ENCODE measurements at places on chromosomes 7 and 10.

- no peak for DNase-seq
These were observed 2.2 kb downstream of the CDC123 start for GRCh38 chr10:12198156-12198555.

DNA sequence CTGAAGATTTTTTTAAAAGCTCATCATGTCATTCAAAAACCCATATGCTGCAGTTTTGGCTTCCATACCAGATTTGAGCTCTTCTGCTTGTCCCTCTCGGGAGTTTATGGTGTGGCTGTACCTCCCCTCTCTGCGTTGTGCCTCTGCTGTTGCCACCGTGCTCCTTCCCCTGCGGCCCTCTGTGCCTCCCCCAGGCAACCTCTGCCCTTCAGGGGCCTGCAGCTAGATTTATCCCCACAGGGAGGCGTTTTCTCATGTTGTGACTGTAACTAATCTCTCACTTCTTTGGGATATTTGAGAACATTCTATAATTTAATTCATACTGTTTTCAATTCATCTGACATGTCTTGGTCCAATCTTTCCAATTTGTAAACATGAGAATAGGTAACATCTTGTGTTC is 52.7 kb downstream of the TASOR2 start:
- DNase-seq, result no peak

- no peak for DNase-seq
These were observed 137.9 kb downstream of the ANLN start for GRCh38 chr7:36527549-36527913.

- peak; percentile 40 for DNase-seq
These were observed 128.4 kb upstream of the BTBD16 start for GRCh38 chr10:122142641-122143237.

GRCh38 chr7:80548840-80549530 is 37.1 kb upstream of the GNAT3 start:
- no peak for DNase-seq

- DNase-seq, result no peak
These were observed 1.2 kb downstream of the TRDMT1 start for GRCh38 chr10:17200001-17200911.

GRCh38 chr7:15433151-15433550 is 128.7 kb downstream of the AGMO start:
- no peak for DNase-seq

DNA sequence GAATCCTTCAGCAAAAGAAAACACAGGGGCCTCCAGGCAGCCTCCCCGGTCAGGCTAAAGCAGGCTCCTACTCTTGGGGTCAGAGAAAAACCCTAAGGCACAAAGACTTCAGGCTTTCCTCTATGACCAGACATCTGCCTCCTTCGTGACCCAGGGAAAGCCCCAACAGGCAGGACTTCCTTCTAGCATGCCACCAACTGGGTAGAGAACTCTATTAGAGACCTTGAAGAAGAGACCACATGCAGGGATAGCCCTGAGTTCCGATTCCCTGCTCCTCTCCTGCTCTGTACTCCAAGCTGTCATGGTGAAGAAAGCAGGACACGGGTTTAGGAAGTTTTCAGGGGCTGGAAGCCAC is 1.3 kb downstream of the TRPV6 start:
- no peak for DNase-seq

GRCh38 chr7:142440906-142441411 is 183.1 kb upstream of the PRSS58 start:
- no peak for DNase-seq

DNA sequence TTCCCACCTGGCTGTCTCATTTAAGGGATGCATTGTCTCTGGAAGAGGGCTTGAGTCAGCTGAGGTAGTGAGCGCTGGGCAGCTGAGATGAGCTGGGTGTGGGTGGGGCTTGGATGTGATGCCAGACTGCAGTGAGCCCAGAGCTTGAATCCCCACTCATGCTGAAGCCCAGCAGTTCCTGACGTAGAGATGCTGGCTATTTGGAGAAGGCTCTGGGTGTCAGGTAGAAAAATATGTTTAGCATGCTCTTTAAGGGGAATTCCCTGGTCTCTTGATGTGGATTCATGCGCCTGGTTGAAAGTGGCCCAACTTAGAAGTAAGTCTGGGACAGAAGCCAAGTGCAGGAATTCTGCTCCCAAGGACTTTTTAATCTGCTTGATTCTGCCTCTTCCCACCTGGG is 241.5 kb upstream of the IGFBP3 start:
- DNase-seq, result no peak

DNA sequence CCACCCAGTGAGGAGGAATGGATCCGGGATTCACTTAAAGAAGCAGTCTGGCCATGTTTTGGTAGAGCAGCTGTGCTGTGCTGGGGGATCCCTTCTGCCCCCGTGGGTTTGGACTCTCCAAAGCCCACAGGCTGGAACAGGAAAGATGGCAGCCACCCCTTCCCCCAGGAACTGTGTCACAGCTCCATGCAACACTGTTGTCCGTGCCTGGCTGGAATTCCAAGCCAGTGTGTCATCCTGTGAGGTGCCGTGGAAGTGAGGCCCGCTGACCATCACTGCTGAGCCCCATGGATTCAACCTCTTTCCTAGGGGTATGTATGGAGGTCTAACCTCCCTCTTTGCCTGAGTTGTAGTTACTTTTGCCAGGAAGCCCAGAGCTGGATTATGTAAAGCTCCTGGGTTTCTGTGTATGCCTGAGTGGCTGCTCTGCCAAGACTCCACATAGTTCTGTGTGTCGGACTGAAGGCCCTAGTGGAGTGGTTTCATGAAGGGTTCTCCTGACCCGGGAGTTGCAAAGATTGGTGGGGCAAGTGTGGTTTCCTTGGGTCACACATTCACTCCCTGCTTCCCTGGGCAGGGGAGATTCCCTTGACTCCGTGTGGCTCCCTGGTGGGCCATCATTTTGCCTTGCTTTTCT is 35.1 kb upstream of the PCGF5 start:
- no peak for DNase-seq

- DNase-seq, result no peak
These were observed 26.6 kb downstream of the REEP3 start for GRCh38 chr10:63547628-63548360.

GRCh38 chr10:127849921-127850320 is 42.8 kb downstream of the CLRN3 start:
- DNase-seq, result no peak

DNA sequence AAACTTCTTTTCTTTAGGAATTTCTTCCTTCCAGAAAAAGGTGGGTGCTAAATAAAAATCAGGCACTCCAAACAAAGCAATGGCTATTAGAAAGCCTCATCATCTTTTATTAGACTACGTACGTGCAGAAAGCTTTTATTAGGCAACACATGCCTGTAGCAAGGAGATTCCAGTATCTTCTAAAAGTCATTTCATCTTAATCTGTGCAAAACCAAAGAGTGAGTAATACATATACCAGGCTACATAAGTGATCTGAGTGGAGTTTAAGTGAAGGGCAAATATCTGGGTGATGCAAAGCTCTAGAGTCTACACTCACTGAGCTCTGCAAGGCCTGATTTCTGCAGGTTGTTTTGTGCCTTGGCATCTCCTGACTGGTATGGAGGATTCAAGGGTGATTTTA is 231.7 kb downstream of the ELMO1 start:
- DNase-seq, result no peak

GRCh38 chr10:4475827-4476490 is 350.0 kb upstream of the AKR1E2 start:
- DNase-seq, result no peak

- peak; percentile 58 for DNase-seq
These were observed at the start of gene GIMAP1 for GRCh38 chr7:150716368-150716767. Gene GIMAP1, plus strand, starts transcription at chr7:150716613. Its CDS starts 2,435 bp downstream, at chr7:150719048.

- no peak for DNase-seq
These were observed 11.5 kb upstream of the SP8 start for GRCh38 chr7:20798081-20798693.

DNA sequence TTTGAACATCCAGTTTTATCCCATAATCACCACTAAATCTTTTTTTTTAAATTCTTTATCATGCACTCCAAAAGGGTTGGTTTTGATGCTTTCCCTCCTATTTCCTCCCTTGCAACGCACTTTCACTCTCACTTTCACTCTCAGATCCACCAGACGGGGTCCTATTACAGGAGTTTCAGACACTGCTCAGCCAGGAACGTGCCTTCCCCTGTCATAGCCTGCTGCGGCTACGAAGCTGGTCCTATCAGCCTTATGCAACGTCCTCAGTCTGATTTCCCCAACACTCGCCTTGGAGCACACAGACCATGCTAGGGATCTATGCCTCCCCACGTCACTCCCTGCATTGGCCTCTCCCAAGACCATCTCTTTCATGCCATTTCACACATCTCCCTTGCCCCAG is 23.4 kb downstream of the ZPBP start:
- DNase-seq, result peak; percentile 41

DNA sequence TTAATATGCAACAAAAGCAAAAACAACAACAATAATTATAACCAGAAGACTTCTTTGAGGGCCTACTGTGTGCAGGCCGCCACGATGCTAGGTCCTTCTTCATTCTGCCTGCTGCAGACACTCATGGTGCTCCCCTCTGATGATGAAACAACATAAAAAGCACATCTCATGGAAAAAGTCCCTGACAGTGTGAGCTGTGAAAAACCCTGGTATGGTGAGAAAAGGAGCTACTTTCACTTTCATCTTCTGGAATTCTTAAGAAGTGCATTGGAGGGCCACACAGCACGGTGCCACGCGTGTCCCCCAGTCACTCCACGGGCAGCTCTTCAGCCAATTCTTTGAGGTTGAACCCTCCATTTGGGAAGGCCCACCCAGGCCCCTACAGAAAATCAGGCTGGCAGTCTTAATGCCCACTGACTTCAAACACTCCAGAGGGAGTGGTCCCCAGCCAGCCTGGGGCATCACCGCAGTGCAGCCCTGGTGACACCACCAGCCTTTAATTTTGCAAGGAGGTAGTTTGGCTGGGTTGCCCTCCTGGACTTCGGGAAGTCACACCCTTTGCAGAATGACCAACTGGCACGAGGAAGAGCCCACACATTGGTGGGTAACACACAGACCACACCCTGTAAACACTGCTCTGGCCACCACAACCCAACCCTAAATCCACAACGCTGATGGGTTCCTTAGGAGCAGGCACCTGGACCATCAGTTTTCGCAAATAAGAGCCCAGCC is 7.7 kb downstream of the KCNMA1 start:
- DNase-seq, result no peak

- DNase-seq, result no peak
These were observed 113.7 kb downstream of the EGFR start for GRCh38 chr7:55132550-55132889.

- DNase-seq, result no peak
These were observed 127.8 kb downstream of the CUX1 start for GRCh38 chr7:101945034-101945758.

DNA sequence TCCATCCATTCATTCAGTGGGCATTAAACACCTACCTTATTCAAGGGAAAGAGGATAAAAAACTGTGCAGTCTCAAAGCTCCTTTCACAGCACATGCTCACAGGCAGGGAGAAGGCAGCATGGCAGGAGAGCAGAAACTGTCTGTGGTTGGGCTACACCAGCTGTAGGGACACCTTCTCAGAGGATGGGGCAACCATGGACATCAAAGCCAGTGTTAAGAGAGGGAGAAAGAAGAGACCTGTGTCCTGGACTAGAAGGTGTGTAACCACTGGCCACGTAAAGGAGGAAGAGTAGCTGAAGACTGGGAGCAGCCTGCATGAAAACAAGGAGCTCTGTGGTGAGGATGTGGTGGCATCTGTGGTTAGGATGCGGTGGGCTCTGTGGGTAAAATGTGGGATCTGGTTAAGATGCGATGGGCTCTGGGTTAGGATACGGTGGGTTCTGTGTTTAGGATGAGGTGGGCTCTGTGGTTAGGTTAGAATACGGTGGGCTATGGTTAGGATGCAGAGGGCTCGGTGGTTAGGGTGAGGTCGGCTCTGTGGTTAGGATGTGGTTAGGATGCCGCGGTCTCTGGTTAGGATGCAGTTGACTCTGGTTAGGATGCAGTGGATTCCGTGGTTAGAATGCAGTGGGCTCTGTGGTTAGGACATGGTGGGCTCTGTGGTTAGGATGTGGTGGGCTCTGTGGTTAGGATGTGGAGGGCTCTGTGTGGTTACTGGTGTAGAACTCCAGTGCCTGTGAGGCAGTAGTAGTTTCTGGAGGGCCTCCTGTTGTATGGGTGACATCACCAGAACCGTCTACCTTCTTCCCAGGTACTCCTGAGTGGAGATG is 197.6 kb downstream of the WDR37 start:
- DNase-seq, result peak; percentile 10

DNA sequence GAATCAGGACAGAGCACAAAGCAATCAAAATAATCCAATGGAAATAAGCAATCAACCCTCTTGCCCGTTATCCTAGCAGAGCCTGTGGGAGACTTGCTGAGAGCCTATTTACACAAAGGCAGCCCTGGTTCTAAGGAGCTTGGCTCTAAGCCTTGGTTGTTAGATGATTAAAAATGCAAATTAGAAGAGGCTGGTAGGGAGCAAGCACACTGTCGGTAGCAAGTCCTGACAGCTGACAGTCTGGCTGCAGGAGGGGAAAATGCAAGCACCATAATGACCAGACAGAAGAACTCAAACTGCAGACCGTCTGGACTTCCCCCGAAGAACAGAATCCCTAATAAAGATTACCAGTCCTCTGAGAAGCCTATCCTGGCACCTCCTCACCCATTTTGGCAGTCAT is 131.8 kb upstream of the CTTNBP2 start:
- DNase-seq, result no peak

GRCh38 chr10:30897547-30897946 is 134.1 kb downstream of the ZNF438 start:
- no peak for DNase-seq

DNA sequence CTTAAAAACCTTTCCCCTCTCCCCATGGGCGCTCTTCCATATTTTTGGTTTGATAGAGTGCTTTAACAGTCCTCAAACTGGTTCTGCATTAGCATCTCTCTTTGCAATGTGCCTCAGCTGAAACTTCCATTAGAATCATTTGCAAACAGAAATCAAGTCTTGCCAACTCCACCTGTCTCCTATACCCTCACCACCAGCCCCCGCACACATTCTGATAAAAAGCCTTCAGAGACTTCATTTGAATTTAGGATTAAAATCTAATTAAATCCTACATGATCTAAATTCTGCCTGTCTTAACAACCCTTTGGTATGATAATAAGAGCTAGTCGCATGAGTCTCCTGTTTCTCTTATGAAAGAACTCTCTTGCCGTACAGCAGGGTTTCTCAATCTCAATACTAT is 384.9 kb upstream of the ETV1 start:
- DNase-seq, result no peak

- no peak for DNase-seq
These were observed 1011.3 kb downstream of the XPNPEP1 start for GRCh38 chr10:108911814-108912541.
